ENCODE measurements at places on chromosomes 4 and X.

DNA sequence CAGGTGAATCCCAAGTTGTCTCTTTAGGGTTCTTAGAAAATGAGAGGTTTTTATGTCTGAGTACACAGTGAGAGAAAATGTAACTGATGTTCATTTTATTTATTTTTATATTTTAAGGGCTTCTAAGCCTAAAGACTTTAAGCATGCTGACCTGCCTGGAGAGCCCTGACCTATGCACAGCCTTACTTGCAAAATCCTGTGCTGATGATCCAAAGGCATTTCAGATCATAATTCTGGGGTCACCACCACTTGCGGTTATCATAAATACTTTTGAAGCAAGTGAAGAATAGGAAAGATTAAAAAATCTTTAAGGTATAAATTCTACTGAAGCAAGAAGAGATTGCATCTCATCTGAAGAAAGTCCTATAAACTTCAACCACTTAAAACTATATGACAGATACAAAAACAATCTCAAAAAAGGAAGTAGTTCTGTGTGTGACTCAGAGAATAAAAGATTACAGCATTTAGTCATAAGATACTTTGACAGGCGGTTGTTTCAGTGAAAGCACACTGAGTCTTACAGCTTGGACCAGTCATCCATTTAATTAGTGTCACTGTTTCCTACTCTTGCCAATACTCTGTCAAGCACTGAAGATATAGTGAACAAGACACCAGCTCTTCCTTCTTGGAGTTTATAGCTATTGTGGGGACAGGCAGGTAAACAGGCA is 245.2 kb upstream of the DIPK2B start:
- DNase-seq, result no peak

DNA sequence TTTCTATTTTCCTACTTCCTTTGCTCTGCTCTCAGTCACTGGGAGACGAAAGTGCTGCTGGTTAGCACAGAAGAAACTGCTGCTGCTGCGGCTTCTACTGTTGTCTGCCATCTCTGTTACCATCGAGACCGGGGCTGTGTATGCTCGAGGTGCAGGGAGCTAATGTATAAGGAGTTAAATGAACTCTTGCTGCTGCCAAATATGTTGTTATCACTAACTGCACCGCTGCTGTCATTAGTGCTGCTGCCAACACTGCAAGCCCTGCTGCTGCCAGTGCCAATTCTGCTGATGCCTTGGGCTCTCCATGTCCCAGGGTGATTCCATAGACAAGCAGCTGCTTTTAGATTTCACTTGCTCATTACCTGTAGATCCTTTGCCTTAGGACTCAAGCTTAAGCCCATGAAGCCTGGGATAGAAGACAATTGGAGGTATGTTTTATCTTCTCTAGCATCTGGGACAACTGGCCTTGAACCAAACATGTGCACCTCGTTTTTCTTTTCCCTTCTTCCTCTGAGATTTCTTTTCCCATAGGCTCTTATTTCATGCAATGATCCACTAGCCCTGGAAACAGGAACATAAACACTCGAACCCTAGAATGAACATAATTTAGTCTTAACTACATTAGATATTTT is 107.8 kb downstream of the CCSER1 start:
- no peak for DNase-seq

DNA sequence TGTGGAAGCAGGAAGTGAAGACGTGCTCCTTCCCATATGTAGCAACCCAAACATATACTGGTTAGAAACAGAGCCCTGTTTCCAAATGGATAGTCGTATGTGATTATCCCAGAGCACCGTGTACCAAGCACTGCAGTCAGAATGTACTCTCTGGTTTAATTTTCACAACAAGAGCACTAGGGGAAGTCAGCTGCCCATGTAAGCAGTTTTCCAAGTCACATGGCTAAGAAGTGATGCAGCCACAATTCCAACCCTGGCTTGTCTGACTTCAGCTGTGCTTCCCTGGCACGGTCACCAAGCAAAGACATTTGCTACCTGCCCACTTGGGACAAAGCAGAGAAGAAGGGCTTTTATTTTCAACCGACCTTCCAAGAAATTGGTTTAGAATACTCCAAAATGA is 28.2 kb upstream of the CEP135 start:
- DNase-seq, result no peak

GRCh38 chr4:6123541-6123940 is 76.8 kb downstream of the JAKMIP1 start:
- DNase-seq, result peak; percentile 28

- DNase-seq, result peak; percentile 72
Observed at GRCh38 chr4:26020083-26020668, 106.2 kb downstream of the SMIM20 start.
